ENCODE measurements at places on chromosomes 1 and 21. TPM values are rescaled to one million over a fixed set of nuclear protein-coding genes. Genes with fewer than 3 reads are reported as not detected.

DNA sequence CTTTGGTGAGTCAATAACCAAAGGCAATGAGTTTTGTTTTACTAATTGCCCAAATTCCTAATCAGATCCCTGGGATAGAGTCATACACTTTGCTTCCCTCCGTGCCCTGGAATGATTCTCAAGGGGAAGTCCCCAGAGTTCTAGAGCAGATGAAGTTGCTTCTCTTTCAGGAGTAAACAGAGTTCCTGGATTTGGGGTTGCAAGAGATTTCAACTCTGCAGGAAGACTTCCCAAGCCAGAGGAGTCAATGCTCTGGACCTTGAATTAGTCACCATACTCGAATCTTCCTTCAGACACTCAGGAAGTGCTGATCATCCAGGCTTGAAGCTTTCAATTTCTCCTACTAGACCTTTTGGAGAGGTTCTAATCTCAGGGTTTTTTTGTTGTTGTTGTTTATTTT is 39.6 kb downstream of the FCER1A start:
- no peak for DNase-seq

STUM gene
- not detected for polyA plus RNA-seq

DNA sequence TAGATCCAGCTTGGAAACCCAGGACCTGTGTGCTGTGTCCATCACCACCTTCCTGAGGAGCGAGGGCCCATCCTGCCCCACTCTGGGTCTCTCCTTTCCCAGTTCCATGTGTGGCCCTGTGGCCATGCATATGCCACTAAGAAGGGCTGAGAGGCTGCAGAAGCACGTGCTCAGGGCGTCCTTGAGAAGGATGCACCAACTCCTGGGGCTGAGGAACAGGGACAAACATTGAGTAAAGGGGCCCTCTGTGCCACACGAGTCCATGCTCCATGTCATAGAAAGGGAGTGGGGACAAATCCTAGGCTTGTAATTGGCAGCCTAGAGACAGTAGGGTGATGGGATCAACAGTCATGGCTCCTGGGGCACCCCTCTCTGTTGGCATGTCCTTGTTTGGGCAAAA is 8.4 kb downstream of the ETV3L start:
- DNase-seq, result no peak

DNA sequence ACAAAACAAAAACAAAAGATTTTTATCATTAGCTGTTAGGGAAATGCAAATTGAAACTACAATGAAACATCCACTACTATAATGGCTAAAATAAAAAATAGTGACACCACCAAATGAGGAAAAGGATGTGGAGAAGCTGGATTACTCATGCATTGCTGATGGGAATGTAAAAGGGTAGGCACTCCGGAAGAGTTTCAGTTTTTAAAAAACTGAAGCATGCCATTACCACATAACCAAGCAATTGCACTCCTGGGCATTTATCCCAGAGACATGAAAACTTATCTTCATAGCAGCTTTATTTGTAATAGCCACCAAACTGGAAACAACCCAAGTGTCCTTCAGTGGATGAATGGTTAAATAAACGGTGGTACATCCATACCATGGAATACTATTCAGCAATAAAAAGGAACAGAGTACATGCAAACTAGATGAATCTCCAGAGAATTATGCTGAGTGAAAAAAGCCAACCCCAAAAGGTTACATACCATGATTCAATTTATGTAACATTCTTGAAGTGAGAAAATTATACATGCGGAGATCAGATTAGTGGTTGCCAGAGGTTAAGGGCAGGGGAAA is 14.5 kb upstream of the CFAP298 start:
- no peak for DNase-seq
